ENCODE measurements at places on chromosomes 2 and 18.
A peak's percentile ranks its signal among the peaks of the same experiment; 100 is the strongest.

DNA sequence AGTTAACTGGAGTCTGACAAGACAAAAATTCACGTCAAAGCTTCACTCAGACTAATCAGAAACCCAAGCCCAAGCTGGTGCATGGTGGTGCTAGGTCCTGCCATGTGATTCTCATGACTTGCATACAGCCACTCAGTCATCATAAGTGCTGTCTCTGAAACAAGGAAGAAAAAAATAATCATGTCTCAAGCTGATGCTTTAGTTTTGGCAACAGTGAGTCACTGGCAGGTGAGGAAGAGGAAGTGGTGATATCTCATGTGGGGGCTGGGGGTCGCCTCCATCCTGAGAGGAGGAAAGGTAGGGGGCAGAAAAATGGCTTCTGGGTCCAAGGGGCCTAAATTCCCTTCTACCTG, 136.3 kb downstream of the TMEM163 start:
- no peak for DNase-seq

- no peak for DNase-seq
Observed at GRCh38 chr2:144580521-144581161, 60.7 kb upstream of the ZEB2 start.

- no peak for DNase-seq
Observed at GRCh38 chr18:63195326-63196159, 124.0 kb downstream of the BCL2 start.

DNA sequence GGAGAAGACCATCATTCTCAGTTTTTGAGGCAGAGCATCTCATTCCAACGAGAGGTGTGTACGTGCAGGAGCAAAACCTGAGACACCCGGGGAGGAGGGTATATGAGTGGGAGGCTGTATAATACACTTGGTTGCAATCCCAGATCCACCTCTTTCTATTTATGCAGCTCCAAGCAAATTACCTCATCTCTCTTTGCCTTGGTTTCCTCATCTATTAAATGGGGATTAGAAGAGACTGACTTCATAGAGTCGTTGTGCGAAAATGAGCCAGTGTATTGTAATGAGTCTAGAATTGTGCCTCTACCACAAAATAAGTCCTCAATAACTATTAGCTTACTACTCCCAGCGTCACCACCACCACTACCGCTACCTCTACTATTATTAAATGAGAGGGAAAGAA, 40.1 kb downstream of the TGOLN2 start:
- DNase-seq = no peak

DNA sequence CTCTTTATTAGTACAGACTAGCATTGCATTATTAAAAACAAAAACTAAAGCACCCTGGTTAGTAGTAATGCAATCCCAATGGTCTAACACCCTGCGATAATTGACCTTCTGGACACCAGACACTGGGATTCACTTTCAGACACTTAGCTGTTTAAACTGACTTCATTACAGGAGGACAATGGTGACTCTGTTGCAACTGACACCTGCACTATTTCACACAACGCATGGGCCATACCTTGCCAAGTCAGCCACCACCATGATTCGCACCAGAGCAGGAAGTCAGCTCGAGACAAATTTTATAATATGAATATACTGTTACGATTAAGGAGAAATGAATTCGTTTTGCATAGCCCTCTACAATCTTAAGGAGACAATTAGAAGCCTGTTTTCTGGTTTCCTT, 150.7 kb downstream of the MEIS1 start:
- no peak for DNase-seq

DNA sequence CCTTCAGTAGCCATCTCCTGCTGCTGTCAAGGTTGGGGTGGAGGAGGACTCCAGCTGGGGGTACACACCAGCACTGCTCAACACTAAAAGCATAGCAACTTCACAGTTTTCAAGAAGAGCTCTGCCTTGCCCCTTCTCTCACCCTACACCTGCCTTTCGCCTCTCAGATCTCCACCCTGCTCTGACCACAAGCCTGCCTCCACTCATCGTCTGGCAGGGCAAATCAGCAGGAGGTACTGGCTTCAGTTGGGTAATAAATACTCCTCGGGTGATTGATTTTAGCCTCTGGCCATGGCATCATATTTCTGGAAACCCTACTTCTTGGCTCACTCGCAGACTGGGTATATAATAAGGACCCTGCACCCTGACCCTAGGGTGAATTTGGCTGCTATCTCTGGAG, 3.1 kb upstream of the PRKAG3 start:
- DNase-seq = no peak

DNA sequence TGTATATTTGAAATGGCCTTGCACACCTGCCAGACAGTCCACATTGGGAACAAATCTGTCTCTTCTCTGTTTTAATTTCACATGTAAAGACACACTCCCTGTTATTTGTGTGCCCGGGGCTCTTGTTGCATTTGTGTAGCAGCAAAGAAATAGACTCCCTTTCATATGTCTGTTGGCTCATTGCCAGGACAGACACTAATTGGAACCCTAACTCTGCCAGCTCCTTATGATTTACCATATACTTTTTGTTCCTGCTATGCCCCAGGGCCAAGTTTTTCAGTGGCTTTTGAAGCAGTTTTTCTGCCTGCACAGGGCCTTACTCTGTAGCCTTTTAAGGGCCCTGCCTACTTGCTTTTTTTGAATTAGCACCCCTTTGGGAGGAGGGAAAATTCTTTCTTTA, 396.9 kb downstream of the DLGAP1 start:
- DNase-seq = no peak

- DNase-seq = no peak
Observed at GRCh38 chr2:234556848-234557573, 60.1 kb upstream of the ARL4C start.

DNA sequence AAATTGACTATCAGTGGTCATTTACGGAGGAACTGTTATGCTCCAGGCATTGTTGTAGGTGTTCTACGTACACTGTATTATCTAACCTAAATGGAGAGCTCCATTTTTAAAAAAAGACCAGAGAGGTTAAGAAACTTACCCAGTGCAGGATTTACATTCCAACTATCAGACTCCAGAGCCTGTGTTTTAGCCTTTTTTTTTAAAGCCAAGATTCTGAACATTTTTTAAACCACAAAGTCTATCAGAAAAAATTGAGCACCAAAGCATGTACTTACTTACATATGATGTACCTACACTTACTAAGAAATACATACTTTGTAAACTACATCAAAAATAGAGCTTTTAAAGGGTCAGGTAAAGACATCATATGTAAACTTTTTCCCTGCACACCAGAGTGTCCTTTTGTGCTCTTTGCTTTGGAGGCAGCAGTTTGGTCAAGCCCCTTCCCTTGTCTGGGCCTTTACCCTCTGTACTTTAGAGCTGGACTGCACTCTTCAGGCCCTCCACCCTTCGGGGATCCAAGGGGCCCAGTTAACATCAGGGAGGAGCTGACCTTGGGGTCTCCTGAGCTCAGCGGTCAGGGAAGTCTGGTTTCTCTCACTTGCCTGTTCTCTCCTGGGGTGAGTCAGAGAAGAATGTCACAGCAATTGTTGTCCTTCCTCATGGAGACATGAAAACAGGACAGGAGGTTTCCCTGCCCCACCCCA, 58.4 kb downstream of the ITGB1BP1 start:
- no peak for DNase-seq

GRCh38 chr2:162887087-162887486, 48.5 kb upstream of the KCNH7 start:
- DNase-seq = no peak

DNA sequence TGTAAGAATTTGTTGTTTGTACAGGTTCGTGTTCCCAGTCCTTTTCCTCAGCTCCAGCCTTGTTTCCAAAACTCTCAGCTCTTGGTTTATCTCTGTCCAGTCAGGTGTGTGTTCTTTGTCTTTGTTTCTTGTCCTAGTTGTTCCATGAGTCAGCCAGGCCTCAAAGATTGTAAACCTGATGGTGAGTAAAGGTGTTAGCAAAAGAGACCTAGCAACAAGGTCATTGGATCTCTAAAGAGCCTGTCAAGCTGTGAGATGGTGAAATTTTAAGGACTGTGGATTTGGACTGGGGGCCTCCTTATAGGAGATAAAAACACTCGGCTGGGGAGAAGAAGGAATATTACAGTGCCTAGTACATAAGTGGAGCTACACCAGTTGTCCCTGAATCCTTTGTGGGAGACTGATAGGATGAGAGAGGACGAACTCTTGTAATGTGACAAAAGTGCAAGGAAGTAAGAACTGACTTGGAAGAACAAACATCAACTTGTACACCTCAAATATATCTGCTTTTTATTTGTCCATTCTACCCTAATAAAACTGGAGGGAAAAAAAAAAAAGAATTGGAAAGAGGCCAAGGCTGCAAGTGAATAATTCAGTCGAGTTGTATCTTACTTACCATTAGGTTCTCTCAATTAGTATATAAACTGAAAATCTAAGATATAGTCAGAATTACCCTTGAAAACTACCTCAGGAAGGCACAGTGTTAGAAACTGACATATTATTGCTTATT, 37.2 kb downstream of the ITGA6 start:
- no peak for DNase-seq

GRCh38 chr18:2939317-2939716, 73.6 kb downstream of the LPIN2 start:
- DNase-seq = no peak

DNA sequence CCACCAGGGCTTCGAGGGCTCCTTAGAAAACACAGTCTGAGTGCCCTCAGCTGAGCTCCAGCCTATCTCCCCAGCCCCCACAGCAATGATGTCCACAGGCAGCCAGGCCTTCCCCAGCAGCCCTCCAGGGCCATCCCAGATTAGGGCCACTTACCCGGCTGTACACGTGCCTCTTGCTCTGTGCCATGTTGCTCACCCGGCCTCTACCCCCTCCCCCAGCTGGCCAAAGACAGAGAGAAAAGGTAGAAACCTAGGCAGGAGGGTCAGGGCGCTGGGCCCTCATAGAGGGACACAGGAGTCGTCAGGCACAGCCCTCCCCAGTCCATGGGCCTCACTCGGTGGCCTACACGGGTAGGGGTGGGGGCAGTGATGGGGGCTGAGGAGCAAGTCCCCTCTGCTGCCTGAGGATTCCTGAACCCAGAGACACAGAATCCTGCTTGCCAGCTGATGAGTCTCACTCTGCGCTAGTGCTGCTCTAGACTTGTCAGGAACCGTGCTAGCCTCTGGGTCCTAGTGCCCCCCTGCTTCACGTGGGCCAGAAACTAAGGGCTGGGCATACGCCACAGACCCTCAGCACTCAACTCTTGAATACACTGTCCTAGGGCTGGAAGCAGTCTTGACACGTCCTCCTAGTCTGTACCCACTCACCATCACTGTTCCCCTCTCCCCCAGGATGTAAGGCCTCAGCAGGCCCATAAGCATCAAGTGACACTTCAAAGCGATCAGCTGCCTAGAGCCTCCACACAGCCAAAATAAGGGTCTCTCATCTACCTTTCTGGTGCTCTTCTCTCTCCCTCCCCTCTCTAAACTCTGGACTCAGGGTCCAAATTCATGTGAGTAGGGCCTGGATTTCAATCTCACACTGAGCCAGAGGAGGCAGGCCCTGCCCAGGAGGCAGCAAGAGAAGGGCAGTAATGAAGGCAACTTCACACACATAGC, at the start of gene DCTN1:
Gene DCTN1, minus strand, starts transcription at position 461 of the 939 bp plus-strand sequence. Its CDS starts 274 bp downstream, at position 187.
- DNase-seq = peak; percentile 62

GRCh38 chr2:193222454-193222853, 1027.7 kb upstream of the TMEFF2 start:
- no peak for DNase-seq

DNA sequence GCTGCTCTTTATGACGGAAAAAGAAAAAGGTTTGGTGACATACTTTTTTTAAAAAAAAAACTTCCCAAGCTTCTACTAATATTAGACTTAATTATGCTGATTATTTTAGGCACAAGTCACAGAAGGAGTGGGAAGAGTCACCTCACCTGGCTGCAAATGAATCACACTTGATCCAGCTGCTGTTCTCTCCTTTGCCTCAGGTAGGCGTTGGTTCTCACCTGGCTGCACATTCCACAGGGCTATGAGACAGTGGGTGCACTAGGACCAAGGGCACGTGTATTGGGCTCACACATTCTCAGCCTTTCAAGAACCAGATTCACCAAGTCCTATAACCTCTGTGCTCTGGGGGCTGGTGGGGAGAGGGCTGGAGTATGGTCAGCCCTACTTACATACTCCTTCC, 93.3 kb downstream of the TGFA start:
- no peak for DNase-seq

- DNase-seq = peak; percentile 19
Observed at GRCh38 chr2:238841542-238842164, 6.2 kb upstream of the TWIST2 start.

DNA sequence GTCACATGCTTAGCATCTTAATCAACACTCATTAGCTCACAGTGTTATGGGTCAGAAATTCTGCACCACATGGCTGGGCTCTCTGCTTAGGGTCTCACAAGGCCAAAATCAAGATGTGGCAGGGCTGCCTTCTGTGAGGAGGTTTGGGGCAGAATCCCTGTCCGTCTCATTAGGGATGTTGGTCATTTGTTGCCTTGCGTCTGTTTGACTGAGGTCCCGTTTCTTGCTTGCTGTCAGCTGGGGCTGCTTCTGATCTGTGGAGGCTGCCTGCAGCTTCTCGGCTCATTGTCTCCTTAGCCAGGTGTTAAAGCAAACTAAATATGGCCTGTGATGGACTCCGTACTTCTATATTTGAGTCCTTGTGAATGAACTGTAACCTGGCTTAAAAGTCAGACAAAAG, 146.5 kb downstream of the NDUFA10 start:
- DNase-seq = no peak

- no peak for DNase-seq
Observed at GRCh38 chr2:185745864-185746859, 7.6 kb downstream of the FSIP2 start.

DNA sequence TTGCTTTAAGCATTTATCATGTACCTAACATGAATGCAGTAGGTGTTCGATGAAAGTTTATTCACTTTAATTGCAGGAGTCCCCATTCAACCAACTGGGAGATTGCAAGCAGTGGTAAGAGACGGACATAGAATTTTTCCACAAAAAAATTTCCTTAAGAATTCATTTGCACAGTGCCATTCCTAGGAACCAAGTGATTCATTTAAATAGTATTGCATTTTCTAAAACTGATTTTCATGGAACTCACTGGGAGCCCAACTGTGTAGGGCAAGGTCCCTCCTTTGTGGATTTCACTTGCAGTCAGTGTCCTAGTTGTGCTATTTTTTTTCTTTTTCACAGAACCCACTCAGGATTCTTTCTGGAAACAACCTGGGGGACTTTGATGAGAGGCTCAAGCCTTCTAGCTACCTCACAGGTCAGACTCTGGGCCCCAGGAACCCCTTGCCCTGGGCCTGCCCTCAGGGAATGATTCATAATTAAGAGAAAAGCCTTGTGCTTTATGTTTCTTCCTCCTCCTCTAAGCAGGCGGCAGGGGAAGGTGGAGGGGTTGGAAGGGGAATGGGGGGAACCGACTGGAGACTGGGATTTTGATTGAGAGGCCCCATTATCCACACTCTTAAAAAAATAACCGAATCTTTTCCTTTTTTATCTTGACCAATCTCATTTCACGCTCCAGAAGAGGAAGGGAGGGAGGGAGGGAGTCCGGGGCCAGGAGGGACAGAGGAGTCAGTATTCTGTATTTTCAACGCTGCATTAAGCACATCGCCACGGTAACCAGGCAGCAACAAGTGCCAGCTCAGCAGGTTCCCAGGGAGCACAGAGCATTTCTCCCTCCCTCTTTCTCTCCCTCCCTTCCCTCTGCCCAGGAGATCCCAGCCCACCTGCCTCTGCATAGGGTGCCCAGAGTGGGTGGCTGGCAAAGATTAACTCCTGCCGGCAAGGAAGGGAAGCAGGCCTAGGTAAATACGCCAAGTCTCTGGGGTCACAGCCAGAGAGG, 51.8 kb downstream of the PSD4 start:
- DNase-seq = peak; percentile 71
